ENCODE measurements at places on chromosomes 7 and 10.

- no peak for DNase-seq
Observed at GRCh38 chr10:47161465-47161864, 138.5 kb upstream of the GDF10 start.

GRCh38 chr10:35007858-35008301 lies 82.3 kb downstream of the CUL2 start:
- peak; percentile 35 for DNase-seq

DNA sequence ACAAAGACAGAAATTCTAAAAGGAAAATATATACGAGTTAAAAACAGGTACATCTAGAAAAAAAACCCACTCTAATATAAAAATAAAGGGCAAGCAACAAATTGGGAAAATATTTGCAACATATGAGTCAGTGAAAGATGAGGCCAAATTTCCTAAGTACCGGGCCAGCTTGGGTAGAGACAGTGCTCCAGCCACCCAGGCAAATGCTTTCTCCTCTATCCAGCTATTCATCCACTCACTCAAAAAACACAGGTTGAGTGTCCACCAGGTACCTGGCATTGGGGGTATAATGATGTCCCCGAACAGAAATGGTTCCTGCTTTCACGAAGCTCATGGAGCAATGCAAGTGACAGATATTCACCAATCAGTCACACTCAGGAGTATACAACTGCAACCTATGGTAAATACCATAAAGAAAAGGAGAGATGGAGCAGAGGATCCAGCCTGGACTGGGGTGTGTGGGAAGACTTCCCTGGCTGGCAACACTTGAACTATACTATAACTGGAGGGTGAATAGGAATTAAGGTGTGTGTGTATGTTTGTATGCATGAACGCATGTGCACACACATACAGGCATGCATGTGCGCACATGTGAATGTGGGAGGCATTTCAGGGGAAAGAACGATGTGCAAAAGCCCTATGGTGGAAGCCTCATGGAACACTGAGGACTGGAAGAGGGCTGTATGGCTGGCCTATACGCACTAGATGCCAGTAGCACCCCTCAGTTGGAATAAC lies 2.3 kb downstream of the ARHGAP22 start:
- DNase-seq = no peak

GRCh38 chr7:132041108-132041507 lies 484.7 kb upstream of the PODXL start:
- DNase-seq = no peak

DNA sequence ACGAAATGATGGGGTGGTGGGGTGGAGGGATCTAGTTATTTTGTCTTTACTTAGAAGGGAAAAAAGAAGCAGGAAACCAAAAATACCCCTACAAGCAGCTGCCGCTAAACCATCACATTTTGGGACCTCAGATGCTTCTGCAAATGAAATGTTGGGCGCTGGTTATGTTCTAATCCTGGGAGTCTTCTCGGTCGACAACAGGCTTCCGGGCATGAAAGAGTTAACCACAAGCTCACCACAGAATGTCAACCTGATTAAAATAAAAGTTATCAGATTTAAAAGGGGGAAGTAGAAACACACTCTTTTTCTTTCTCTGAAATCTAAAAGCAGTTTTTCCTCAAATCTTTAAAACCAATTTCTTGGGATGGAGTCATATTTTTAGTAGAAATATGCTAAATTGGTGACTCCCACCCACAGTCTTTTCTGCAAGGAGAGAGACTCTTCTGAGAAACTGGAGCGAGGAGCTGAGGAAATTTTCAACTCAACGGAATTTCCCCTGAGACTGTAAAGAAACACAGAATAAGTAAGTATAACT lies 16.8 kb downstream of the IL2RA start:
- DNase-seq = no peak

- DNase-seq = no peak
Observed at GRCh38 chr7:106222545-106222944, 62.2 kb downstream of the NAMPT start.

DNA sequence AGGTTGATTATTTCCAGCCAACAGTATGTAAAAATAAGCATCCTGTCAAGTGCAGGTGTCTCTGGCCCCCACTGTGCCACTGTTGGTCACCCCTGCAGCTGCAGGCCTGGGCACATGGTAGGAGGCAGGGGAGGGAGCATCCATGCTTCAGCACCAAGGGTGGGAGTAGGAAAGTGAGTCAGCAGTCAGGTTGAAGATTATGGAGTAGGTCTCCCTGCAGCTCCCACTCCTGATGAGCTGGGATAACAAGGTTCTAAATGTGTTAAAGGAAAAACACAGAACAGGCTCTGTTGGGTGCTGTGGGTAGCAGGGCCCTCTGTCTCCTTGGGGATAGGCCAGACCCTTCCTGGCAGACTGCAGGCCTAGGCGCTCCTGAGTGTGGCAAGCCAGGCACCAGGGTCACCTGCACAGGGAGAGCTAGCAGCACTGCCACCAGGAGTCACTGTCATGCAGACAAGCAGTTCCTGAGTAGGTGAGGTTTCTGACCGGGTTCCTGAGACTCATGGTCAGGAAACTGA lies 59.3 kb downstream of the NUDCD3 start:
- DNase-seq = no peak

DNA sequence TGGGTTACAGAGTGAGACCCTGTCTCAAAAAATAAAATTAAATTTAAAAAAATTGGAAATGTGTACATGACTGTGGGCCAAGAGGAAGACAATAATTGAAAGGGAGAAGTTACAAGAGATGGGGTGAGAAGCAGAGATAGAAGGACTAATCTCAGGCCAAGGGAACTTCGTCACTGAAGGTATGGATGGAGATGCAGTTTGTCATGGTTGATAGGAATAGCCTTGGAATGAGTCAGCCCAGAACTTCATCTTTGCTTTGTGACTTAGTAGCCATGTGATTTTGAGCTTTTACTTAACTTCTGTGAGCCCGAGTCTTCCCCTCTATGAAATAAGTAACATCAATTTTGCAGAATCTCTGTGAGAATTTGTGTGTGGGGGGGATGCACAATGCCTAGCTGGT lies 6.5 kb upstream of the PODXL start:
- peak; percentile 20 for DNase-seq

- DNase-seq = no peak
Observed at GRCh38 chr10:62511656-62512055, 137.5 kb downstream of the ZNF365 start.

GRCh38 chr7:155000795-155001194 lies 2.1 kb downstream of the PAXIP1 start:
- no peak for DNase-seq

GRCh38 chr7:115940460-115941060 lies 90.0 kb downstream of the TFEC start:
- no peak for DNase-seq

- DNase-seq = peak; percentile 19
Observed at GRCh38 chr7:1951159-1951536, 281.1 kb downstream of the ELFN1 start.

- no peak for DNase-seq
Observed at GRCh38 chr10:17659365-17659764, 15.4 kb downstream of the STAM start.

GRCh38 chr7:36723951-36724664 lies at the start of gene AOAH:
TSS of gene AOAH (minus strand) at chr7:36724494. CDS start at chr7:36724148, 346 bp downstream.
- no peak for DNase-seq

- DNase-seq = no peak
Observed at GRCh38 chr7:17844022-17844421, 96.3 kb downstream of the SNX13 start.

DNA sequence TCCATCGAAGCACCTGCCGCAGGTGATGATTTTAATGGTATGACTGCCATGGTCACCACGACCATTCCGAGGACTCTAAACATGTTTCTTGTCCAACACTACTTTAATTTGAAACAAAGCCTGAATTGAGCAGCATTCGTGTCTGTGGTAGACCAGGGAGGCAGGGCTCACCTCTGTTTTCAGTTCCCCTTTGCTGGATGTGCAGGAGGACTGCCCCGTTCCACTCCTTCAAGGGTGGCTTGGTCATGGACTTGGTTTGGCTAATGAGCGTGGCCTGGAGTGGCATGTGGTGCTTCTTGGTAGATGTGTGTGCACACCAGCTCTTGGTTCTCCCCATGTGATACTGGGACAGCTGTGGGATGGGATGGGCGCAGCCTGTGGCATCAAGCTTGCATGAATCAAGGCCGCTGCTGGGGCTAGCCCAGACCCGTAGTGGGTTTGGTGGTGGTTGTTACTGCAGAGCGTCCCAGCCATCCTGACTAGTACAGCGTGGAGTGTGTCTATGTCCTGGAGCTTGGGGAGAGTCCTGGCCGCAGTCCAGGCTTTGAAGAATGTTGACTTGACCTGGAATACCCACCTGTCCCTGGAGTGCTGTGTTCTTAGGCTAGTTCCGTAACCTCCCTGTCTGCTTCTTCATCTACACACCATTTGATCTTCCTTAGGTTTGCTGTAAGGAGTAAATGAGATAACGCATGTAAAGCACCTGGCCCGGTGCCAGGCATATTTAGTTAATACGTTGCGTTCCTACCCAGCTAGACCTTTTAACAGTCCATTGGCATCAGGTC lies 34.8 kb downstream of the MGMT start:
- DNase-seq = no peak

GRCh38 chr7:138510003-138510402 lies 49.9 kb downstream of the TRIM24 start:
- no peak for DNase-seq

GRCh38 chr7:41037691-41038090 lies 665.2 kb downstream of the INHBA start:
- DNase-seq = no peak

- DNase-seq = peak; percentile 62
Observed at GRCh38 chr7:29139191-29139590, 7.1 kb downstream of the CPVL start.

GRCh38 chr7:41771717-41772116 lies 68.8 kb upstream of the INHBA start:
- no peak for DNase-seq

- DNase-seq = no peak
Observed at GRCh38 chr10:126373972-126374371, 14.3 kb downstream of the ADAM12 start.

- no peak for DNase-seq
Observed at GRCh38 chr10:46544989-46545791, 11.3 kb downstream of the GPRIN2 start.

DNA sequence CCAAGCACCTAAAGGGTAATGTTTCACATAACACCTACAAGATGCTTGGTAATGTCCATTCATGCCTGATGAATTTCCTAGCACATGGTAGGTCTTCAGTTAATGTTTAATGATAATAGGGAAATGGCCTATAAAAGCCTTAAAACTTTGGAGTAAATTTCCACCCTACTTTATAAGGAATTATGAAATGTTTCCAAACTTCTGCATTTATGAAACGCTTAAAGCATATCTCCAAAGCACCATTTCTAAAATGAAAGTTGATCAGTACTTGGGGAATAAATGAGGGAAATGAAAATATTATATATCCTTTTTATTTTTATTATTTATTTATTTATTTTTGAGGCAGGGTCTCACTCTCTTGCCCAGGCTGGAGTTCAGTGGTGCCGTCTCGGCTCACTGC lies 51.8 kb downstream of the INPP5F start:
- no peak for DNase-seq

GRCh38 chr10:16853201-16853600 lies 36.0 kb upstream of the RSU1 start:
- peak; percentile 32 for DNase-seq

- peak; percentile 14 for DNase-seq
Observed at GRCh38 chr7:106823631-106824030, 41.5 kb upstream of the PIK3CG start.

DNA sequence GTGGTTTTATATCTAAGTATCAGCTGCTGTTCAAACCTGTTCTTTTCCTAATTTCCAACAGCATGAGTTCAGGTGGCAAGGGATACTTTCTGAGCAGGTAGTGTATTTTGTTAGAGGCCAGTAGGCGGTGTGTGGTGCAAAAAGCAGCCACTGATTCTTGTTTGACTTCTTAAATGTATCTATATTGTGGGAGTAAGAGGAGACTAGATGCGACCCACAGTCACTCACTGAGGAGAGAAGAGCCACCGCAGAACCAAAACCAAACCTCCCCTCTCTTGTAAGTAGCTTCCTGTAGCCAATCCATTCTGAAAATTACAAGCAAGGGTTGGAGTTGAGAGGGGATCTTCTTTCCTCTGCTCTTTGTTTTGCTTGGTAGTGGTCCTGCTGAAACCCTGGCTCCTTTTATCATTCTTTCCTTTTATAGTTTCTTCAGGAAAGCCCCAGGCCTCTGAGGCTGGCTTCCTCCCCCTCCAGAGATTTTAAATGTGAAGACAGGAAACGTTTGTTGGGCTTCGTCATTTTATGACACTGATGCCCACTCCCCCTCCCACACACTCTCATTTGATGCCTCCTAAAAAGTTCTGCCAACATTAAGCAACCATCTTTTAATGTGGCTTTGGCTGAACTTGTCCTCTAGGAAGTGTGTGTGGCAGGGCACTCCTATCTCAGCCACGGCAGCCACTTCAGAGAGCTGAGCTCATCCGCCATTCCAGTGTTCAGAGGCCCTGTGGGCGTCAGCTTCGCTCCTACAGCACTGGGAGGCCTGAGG lies 566.0 kb downstream of the SUGCT start:
- peak; percentile 56 for DNase-seq

DNA sequence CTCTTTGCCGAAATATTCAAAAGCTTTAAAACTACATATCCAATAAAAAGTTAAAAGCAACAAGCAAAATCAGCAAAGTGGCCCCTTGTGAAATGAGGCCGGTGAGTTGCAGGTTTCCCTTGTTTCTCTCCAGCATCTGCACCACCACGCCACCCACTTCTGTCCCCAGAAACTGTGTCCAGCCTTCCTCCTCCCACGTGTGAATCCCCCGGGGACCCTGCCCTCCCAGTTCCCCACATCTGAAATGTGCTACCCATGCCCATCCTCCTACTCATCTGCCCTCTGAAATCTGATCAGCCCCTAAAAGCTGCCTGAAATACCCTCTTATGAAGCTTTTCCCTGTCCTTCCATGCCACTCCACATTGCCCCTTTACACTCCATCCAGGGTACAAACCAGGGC lies 3.8 kb downstream of the ALOX5 start:
- no peak for DNase-seq

- peak; percentile 77 for DNase-seq
Observed at GRCh38 chr7:131197920-131198615, 129.6 kb upstream of the MKLN1 start.

- no peak for DNase-seq
Observed at GRCh38 chr10:63600540-63600939, 79.3 kb downstream of the REEP3 start.

DNA sequence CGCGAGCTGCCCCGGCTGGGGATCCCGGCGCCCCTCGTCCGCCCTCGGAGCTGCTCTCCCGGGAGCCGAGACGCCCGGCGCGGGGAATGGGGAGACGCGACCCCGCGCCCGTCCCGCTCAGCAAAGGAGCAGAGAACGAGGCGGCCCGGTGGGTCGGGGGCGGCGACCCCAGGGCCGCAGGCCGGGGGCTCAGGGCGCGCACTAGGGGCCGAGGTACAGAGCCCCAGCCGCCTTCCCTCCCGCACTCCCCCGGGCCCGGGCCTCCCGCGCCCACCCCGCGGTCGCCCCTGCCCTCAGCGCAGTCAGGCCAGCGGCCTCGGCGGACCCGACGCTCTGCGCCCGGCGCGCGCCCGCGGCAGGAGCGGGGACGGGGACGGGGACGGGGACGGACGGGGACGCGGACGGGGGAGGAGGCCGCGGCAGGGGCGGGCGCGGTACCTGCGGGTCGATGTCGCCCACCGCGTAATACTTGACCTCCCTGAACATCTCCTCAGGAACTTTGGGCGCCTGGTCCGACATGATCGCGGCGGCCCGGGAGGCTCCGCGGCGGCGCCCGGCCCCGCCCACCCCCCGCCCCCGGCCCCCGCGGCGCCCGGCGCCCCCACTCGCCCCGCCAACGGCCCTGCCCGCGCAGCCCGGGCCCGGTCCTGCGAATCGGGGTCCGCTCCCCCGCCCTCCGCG lies 373 bp downstream of the PAXIP1 start:
- DNase-seq = no peak

GRCh38 chr7:51587604-51588003 lies 271.0 kb upstream of the COBL start:
- no peak for DNase-seq

GRCh38 chr10:123564631-123565030 lies 101.5 kb upstream of the GPR26 start:
- DNase-seq = no peak

Data from astrocyte (in vitro differentiated cells and primary cell).